ENCODE measurements at places on chromosomes 5 and 9.

- no peak for DNase-seq
These were observed 382.3 kb downstream of the ACTL7B start for GRCh38 chr9:108473209-108474112.

DNA sequence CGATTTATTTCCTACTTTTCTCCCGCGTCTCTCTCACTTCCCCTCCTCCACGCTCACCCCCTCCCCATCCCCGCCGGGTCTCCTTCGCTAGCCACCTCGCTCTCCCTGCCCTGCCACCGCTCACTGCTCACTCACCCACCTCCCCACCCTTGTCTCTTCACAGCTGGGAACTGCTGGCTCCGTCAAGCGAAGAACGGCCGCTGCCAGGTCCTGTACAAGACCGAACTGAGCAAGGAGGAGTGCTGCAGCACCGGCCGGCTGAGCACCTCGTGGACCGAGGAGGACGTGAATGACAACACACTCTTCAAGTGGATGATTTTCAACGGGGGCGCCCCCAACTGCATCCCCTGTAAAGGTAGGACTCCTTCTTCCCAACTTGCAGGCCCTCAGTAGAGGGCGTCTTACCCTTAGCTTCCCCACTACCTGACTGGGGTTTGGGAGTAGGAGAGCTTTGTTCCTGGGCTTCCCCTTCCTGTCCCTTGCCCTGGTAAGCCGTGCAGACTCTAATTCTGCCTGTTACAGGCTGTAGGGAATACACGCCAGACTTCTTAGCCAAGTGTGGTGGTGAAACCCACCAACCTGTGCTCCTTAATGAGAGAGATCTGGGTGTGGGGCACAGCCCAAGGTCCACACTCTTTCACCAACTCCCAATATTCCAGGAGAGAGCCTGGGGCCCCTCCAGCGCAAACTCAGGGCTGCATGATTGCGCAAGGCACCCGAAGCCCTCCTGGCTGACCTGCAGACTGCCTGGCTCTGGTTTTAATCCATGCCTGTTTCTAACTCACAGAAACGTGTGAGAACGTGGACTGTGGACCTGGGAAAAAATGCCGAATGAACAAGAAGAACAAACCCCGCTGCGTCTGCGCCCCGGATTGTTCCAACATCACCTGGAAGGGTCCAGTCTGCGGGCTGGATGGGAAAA lies 2.5 kb downstream of the FST start:
- no peak for DNase-seq

DNA sequence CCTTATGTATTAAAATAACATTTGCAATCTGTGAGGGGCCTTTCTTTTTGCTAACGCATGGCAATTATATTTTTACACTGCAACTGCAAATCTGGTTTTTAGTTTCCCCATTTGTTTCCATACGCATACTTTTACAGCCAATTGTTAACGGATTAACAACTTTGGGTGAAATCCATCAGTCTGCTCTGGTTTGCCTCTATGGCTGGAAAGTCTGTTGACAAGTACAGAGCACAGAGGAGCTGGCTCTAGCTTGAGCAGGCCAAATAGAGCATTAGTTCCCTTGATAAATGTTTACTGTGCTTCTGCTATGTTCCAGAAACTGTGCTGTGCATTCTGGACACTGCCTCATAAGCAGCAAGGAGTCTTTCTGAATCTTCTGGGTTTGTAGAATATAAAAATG lies 400.4 kb upstream of the KIF2A start:
- no peak for DNase-seq

DNA sequence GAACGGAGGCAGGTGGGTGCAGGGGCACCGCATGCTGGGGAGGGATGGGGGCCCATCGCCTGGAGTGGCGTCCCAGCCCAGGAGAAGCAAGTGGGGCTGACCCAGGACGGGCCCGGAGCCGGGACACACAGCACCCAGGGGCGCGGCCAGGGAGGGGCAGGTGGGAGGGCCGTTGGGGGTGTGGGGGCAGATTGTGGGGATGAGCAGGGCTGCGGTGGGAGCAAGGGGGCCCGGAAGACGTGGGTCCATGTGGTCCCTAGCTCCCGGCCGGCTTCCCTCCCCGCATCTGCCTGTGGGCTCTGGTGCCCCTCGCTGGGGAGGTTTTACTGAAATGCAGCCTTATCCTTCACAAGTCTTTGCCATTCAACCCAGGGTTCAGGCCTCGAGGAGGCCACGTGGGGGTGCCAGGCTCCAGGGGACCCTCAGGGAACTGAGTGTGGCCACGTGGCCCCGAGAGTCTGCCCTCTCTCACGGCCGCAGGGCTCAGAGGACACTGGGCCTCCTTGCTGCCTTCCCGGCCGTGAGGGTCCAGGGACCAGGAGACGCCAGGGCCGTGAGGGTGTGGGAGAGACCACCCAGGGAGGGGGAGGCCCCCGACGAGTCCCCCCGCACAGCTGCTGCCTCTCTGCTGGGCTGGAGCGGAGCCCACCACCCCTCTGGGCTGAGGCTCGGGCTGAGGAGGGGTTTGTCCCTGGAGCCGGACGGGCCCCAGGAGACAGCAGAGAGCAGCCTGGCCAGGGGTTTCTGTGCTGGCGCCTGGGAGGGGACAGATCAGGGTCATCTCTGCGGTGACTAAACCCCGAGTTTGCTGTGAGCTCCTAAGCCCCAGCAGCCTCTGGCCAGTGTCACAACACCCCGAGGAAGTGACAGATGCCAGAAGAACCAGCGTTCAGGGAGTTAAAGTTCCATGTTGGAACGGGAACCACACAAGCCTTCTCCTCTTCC lies 35.2 kb downstream of the SLC9A3 start:
- DNase-seq = no peak

GRCh38 chr9:131255676-131256197 lies 20.6 kb downstream of the FAM78A start:
- no peak for DNase-seq

DNA sequence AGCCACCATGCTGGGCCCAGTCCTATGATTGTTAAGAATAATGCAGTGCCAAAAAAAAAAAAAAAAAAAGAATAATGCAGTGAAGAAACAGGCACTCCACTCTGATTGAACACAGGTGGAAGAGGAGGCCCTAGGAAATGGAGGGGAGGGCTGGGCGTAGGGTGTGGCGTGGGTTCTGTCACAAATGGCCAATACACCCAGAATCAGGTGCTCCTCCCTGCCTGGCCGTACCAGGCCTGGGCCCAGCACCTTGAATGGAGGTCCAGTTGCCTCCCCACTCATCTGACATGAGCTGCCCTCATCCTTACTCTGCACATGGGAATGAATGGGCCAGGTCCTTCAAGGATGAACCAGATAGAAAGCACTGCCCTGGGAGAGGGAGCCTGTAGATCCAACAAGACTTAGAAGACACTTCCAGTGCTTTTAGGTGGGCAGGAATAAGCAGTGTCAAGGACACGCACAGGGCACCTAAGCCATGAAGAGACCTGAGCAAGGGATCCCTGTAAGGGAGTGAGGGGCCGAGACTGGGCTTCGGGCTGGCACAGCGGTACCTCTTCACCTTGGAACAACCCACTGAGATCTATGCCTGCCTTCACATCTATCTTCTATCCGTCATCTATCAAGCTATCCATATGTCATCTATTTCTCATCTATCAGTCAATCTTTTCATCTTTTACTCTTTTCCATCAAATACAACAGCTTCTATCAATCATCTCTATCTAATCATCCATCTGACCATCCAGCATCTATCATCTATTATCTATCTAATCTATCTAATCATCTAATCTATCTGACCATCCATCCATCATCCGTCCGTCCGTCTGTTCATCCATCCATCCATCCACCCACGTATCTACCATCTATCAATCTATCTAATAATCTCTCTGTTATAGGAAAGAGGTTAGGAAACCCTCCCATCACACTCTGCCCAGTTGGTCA lies 15.9 kb downstream of the NINJ1 start:
- DNase-seq = no peak

DNA sequence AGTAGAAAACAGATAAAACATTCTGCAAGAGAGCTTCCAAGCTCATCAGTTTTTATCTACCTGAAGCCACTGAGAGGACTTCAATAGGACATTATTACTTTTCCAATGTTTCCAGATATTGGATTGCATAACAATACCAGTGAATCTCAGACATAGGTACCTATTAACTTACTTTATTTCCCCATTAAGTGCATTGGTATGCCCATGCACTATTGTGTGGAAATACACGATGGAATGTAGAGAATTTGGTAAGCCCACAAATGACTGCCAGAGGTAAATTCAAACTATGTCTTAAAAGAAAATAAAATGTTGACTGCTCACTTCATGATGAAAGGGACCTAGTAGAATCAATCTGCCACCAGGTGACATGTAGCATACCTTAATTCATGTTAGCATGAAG lies 48.1 kb upstream of the PRR16 start:
- DNase-seq = no peak

- no peak for DNase-seq
These were observed 100.1 kb downstream of the RAPGEF6 start for GRCh38 chr5:131534974-131535373.

DNA sequence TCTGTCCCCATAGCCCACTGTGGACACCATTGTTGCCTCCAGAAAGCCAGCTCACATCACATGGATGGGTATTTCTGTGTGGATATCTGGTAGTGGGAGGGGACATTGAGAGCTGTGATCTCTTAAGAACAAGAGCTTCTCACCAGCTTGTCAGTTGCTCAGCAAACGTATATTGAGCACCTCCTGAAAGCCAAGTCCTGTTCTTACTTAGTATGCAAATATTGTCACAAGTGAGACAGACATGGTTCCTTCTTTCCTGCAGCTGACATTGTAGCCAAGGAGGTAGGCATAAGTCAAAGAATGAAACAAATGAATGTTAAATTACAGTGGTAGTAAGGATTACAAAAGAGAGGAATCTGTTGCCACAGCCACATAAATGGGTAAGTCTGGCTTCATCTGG lies 3.8 kb downstream of the TCOF1 start:
- no peak for DNase-seq

DNA sequence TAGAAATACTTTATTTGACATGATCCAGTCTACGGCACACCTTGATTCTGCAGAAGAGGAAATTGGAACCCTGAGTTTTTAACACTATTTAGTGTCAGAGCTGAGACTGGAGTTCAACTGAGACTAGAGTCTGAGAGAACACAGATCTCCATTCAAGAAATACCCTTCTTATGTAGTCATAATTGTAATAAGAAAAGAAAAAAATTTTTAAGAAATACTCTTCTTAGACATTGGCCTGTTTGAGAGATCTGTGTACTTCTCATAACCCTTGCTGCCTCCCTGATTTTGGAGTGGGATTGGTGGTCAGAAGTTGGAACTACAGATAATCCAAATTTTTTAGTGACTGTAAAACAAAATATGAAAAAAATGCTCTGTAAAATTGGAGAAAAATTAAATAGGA lies 253.4 kb downstream of the ARRDC3 start:
- DNase-seq = no peak

DNA sequence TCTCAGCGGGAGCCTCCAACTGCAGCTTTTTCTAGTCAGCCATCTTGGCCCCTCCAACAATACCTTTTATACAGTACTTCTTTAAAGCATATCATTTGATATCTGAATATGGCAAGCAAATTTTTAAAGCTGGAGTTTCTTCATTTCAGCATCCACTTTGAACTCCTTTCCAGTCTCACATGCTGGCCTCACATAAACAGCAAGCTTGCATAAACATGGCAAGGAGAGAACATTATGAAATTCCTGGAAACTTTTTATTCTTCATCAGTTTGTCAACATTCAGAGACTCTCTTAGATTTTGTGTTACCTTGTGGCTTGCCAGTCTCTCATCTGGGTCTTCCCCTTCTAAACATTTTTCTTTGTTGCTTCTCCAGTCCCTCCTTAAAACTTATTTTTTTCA lies 745.3 kb downstream of the NR2F1-AS1 start:
- DNase-seq = no peak

GRCh38 chr5:90113108-90113507 lies 296.4 kb downstream of the CETN3 start:
- no peak for DNase-seq

GRCh38 chr9:4684820-4685219 lies 5.5 kb downstream of the CDC37L1 start:
- no peak for DNase-seq

- DNase-seq = no peak
These were observed 24.0 kb upstream of the SRFBP1 start for GRCh38 chr5:121937762-121938161.

DNA sequence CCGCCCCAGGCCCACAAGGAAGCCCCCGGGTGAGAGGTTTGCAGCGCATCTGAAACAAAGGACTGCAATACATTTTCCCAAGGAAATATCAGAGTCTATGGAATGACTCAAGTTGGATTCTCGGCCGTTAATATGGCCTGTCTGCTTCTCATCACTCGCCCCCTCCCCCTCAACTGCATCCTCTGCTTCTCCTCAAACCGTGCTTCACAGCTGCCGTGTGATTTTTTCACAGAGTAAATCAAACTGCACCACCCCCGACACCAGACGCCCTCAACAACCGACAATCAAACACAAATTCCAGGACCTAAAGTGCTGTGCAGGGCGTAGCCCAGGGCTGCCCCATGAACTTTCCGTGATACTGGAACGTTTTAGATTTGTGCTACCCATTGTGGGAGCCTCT lies 176.9 kb downstream of the ROR2 start:
- no peak for DNase-seq

DNA sequence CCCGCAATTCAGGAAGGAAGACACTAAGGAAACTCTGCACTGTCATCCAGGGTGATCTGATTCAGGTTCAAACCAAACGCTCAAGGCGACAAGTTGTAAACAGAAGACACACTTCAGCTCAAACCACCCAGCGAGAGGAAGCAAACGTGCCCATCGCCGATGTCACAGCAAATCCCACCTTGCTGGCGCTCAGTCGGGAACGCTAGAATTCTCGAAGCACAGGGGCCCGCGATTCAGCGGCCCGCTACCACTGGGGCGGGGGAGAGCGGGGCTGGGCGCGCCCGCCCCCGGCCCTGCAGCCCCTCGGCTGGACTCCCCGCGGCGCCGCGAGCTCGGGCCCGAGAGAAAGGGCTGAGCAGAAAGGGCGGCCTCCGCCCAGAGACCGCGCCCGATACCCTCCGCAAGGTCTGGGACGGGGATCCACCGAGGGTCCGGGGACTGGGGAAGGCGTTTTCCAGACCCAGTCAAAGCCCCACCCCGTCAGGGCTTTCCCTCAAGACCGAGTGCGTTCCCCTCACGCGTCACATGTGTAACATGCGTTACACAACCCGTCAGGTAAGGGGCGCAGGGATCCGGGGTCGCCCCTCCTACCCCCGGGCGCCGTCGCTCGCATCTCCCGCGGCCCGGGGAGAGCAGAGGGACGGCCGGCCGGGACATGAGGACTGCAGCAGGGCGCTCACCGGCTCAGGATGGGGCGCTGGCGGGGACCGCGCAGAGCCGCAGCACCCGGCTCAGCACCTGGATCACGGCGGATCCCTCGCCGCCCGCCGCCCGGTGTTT lies 469 bp downstream of the AGTPBP1 start:
- DNase-seq = peak; percentile 28

Measured in stimulated activated CD8-positive, alpha-beta memory T cell treated with anti-CD3 and anti-CD28 coated beads, Interleukin-15, amount 100 ng/mL, for 4 hours (primary cell).